Skin of body (tissue), 3 donors: ENCODE measurements at places on chromosomes 4 and X. TPM values are rescaled to one million over a fixed set of nuclear protein-coding genes. Genes with fewer than 3 reads are reported as not detected.

Gene GAGE12E
- total RNA-seq = not detected

Gene SMIM20
- total RNA-seq = 24.0 TPM

Gene BRS3
- not detected for total RNA-seq

Gene GLOD5
- not detected for total RNA-seq

Gene IGSF1
- total RNA-seq = 6.4 TPM

Gene VCX
- not detected for total RNA-seq
